NCI-H2081 (cell line): ENCODE measurements at places on chromosomes 1 and 21.

- DNase-seq = no peak
Observed at GRCh38 chr1:100253552-100253951, 3.9 kb upstream of the DBT start.

- DNase-seq = no peak
Observed at GRCh38 chr1:243315455-243315854, 59.6 kb downstream of the SDCCAG8 start.

GRCh38 chr1:177043597-177043996 is 120.9 kb downstream of the ASTN1 start:
- DNase-seq = no peak

- DNase-seq = peak; percentile 14
Observed at GRCh38 chr1:26126321-26127084, 14.9 kb downstream of the PDIK1L start.

GRCh38 chr1:199955235-199955634 is 72.3 kb upstream of the NR5A2 start:
- no peak for DNase-seq

DNA sequence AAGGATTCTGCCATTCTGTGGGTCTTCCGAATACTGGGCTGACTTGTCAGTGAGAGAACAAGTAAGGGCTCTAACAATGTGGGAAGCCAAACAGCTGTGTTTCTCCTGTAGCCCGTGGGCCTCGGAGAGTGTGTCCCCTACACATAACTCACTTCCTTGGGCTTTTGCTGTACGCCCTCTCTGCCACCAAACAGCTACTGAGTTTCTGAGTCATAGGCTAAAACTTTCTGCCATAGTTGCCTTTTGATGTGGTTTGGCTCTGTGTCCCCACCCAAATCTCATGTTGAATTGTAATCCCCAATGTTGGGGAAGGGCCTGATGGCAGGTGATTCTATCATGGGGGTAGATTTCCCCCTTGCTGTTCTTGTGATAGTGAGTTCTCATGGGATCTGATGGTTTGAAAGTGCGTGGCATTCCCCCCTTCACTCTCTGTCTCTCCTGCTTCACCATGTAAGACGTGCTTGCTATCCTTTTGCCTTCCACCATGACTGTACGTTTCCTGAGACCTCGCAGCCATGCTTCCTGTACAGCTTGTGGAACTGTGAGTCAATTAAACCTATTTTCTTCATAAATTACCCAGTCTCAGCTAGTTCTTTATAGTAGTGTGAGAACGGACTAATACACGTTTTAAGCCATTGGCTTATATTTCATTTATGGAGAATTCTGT is 194.8 kb upstream of the HMCN1 start:
- DNase-seq = no peak

DNA sequence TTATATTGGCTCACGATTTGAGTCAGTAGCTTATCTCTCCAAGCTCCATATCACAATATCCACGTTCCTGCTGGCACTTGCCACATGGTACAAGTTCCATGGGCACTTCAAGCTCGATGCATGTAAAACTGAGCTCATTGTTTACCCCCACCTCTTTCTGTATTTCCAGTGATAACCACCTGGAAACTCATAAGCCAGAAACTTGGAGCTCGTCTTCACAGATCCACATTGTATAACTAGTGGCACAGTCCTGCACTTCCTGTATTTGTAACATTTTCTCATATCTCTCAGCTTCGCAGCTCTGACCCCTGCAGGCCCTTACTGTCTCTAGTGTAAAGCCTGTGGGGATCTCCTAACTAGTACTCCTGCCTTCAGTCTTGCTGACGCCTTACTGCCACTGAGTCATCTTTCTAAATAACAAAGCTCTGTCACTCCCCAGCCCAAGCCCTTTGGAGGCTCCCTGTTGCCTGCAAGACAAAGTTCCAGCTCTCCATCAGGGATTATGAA is 6.5 kb upstream of the C2CD4D start:
- DNase-seq = no peak

- no peak for DNase-seq
Observed at GRCh38 chr1:207798847-207799246, 47.0 kb downstream of the CD46 start.

GRCh38 chr1:74222701-74223100 is 12.5 kb upstream of the TNNI3K start:
- DNase-seq = no peak

- DNase-seq = no peak
Observed at GRCh38 chr1:186620566-186621350, 59.5 kb downstream of the PTGS2 start.

GRCh38 chr1:201543871-201544642 is 5.1 kb downstream of the NAV1 start:
- DNase-seq = no peak

DNA sequence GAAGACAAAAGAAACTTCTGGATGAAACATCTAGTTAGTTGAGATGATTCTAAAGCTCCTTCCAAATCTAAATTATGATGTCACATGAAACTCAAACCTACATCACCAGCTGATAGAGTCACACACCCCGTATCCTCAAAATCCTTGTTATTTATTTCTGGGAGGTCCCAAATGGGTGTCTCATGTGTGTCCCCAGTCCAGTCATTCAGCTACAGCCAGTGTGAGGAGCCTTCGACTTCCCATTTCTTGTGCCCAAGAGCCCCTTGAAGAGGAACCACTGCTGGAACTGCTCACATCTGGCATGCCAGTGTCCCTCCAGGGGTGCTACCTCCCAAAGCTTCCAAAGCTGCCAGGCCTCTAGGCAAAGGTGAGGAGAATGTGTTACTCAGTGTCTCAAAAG is 32.5 kb upstream of the KCNA3 start:
- no peak for DNase-seq

GRCh38 chr1:243495442-243496186 is 239.8 kb downstream of the SDCCAG8 start:
- no peak for DNase-seq

- DNase-seq = no peak
Observed at GRCh38 chr1:104406728-104407127, 657.0 kb downstream of the AMY1C start.

GRCh38 chr1:21344750-21345443 is 54.6 kb upstream of the ECE1 start:
- DNase-seq = no peak

GRCh38 chr1:45640293-45640692 is 16.4 kb upstream of the CCDC17 start:
- no peak for DNase-seq

- no peak for DNase-seq
Observed at GRCh38 chr21:33229099-33229783, 497 bp upstream of the IFNAR2 start.

DNA sequence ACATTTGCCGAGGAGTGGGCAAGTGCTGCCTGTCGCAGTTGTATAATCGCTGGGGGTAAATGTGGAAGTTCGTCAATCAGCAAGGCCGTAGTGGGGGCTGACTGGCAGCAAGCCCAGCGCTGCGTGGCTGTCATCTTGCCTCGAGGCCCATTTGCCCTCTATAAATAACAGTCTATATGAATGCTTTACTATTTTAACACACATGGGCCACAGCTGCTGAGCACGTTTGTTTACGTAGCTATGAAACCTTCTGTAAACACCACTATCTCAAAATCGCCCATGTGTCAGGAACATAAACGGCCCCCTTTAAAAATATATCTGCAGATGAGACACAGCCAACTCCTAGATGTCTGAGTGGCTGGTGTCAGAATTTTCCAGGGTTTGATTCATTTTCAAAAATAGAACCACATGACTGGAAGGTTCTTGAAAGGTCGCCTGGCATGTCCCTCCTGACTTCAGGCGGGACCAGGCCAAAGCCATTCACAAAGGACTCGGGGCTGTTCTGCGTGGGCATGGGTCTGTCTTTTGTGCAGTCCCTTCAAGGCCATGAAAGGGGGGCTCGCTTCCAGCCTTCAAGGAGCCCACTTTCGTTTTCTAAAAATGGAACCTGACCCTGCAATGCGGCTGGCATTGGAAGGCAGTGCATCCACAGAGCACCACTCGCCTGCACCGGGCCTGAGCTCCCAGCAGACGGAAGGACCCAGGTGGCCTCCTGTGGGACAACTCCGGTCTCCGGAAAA is 205.5 kb downstream of the KCNJ6 start:
- DNase-seq = peak; percentile 84

DNA sequence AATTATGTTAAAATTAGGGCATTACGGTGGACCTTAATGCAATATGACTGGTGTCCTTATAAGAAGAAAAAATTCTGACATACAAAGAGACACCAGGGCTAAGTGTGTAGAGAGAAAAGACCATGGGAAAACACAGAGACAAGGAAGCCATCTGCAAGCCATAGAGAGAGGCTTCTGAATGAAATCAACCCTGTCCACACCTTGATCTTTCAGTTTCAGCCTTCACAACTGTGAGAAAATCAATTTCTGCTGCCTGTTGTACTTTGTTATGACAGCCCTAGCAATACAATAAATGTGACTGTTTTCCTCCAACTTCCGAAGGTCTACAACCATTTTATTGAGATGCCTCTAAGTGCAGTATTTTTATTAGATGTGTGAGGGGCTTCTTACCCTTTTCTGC is 1407.2 kb downstream of the MRPL39 start:
- DNase-seq = no peak

DNA sequence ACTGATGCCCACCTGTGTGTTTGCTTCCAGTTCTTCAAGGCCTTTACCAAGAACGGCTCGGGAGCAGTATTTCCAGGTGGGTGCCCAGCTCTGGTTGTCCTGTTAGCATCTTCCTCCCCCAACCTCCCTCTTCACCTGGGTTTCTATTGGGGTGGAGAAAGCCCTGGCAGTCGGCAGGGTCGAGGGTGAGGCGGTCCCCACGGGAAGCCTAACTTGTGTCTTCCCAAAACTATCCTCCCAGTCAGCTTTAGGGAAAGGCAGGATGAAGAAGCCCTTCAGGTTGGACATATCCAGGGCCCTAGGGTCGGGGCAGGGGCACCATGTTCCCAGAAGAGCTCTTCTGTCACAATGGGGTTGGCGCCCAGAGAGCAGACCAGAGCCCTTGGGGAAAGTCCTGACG is 20.6 kb downstream of the QSOX1 start:
- no peak for DNase-seq

GRCh38 chr1:234712891-234713305 is 102.9 kb upstream of the IRF2BP2 start:
- DNase-seq = no peak

DNA sequence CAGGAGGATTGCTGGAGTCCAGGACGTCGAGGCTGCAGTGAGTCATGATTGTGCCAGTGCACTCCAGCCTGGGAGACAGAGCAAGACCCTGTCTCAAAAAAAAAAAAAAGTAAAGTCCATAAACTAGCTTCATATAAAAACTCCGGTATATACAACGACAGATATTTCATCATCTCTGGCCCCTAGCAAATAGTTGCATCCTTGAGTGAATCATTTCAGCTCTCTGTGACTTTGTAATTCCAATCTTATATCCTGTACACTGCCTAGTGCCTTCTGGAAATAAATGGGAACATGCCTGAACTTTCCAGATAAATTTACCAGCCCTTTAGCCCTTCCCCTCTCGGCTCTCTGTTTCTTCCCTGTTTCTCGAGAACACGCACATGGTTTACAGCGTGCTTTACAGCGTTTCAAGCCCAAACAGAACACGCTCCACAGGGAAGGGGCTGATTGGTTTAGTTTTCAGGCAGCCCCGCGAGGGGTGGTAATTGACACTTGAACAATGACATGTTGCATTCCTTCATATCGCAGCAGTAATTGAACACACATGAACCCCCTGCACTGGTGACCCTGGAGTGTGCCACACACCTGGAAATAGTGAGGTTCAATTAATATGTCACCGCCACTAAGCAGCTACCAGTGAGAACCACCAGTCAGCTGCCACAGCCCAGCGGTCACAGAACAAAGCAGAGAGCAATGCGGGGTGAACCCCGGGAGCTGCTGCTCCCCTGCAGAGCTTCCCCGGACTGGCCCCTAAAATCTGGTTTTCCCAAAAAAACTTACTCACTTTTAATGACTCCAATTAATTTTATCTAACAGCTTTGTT is 35.7 kb upstream of the SIM2 start:
- DNase-seq = no peak

DNA sequence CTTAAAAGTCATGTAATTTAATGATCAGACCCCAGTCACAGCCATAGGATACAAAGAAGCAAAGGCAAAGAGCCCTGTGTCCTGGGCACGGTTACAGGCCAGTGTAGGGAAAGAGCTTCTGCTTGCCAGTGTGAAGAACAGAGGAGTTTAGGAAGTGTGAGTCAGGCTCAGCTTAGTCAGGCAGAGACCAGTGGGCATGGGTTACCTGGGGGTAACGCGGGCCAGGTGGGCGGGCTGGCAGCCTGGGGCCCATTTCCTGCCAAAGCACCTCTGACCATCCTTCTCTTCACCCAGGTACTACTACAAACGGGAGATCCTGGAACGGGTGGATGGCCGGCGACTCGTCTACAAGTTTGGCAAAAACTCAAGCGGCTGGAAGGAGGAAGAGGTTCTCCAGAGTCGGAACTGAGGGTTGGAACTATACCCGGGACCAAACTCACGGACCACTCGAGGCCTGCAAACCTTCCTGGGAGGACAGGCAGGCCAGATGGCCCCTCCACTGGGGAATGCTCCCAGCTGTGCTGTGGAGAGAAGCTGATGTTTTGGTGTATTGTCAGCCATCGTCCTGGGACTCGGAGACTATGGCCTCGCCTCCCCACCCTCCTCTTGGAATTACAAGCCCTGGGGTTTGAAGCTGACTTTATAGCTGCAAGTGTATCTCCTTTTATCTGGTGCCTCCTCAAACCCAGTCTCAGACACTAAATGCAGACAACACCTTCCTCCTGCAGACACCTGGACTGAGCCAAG is 4.7 kb downstream of the ELF3 start:
- DNase-seq = no peak

- peak; percentile 80 for DNase-seq
Observed at GRCh38 chr1:184075055-184076029, 23.8 kb downstream of the TSEN15 start.

DNA sequence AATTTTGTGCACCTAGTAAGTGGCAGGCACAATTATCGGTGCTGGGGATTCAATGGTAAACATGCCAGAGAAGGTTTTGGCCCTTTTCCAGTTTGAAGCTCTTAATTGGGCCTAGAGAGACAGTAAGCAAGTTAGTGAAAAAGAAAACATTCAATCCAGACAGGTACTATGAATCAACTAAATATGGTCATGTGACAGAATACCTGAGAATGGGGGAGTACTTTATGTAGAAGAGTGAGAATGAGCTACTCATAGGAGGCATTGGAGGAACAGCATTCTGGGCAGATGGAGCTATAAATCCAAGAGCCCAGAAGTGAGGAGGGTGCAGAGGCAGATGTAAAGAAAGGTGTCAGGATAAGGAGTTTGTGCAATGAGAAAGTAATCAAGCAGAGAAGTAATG is 1017.9 kb downstream of the ADGRL2 start:
- no peak for DNase-seq

DNA sequence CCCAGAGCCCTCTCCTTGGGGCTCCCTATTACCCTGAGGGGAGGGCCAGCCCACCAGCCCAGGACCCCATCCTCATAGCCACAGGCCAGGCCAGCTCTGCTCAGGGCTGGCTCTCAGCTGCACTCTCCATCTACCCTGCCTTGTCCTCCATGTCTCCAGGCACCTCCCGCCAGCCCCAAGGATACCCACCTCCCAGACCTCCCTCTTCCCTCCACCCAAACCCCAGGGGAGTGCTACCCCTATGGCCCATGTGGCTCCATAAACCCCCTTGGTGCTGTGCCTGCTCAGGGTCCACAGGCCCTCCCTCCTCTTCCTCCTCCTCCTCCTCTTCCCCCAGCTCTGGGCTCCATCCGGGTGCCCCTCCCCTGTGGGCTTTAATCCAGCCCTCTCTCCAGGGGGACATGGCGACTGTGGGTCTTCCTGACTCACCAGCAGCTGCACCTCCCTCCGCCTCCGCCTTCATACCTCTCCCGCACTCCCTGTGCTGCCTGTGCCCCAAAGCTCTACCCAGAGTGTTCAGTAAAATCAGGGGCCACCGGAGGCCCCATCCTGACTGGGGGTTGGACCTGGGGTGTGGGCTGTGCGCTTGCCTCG is 9.1 kb downstream of the YBEY start:
- DNase-seq = peak; percentile 29

- DNase-seq = no peak
Observed at GRCh38 chr21:35511696-35512162, 462.6 kb upstream of the RUNX1 start.
